ENCODE measurements at places on chromosomes 3 and 15.

DNA sequence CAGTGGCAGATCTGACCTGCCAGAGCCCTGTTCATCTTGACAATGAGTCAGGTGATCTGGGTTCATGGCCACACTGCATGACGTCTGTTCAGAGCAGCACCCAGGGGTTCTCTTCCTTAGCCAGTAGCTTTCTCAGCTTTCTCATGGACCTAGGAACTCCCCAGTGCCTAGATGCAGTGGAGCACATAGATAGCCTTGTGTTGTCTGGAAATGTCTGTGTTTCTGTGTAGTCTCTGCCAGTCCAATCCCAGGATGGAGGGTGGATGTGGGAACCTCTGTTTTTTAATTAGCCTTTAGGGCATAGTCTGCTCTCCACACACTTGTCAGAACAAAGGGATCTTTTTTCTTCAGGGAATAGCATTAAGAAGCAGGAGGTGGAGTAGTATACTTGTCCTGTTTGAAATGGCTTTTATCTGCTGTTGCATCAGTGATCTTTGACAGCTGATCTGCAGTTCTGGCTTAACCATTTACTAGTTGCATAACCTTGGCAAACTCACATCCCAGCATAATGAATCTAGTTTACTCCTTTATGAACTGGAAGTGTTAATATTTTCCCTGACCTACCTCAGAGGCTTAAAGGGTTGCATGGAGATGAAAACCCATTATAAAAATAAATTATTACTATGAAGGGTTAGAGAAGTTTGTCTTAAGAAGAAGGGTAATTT is 16.1 kb upstream of the CACNA1D start:
- no peak for DNase-seq

DNA sequence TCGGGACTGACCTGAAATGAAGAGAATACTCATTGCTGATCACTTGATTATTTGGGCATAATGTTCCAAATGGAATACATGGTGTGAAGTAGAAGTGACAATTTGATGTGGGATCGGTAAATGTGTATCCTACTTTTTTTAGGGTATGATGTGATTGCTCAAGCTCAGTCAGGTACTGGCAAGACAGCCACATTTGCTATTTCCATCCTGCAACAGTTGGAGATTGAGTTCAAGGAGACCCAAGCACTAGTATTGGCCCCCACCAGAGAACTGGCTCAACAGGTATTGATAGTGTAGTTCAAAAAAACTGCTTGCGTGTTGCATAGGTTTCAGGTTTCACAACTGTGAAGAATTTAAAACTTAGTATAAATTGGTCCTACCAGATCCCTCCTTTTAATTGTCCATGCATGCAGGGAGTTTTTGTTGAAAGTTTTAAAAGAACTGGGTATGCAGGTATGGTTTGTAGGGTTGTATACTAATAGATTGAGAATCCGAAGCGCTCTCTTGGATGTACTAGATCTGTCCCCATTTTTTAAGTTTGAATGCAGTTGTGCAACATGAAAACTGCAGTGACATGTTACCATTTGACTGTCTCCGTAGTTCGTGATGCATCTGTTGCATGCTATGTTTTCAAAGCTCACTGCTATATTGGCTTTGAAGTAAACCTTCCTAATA is 1.6 kb downstream of the EIF4A2 start:
- no peak for DNase-seq

DNA sequence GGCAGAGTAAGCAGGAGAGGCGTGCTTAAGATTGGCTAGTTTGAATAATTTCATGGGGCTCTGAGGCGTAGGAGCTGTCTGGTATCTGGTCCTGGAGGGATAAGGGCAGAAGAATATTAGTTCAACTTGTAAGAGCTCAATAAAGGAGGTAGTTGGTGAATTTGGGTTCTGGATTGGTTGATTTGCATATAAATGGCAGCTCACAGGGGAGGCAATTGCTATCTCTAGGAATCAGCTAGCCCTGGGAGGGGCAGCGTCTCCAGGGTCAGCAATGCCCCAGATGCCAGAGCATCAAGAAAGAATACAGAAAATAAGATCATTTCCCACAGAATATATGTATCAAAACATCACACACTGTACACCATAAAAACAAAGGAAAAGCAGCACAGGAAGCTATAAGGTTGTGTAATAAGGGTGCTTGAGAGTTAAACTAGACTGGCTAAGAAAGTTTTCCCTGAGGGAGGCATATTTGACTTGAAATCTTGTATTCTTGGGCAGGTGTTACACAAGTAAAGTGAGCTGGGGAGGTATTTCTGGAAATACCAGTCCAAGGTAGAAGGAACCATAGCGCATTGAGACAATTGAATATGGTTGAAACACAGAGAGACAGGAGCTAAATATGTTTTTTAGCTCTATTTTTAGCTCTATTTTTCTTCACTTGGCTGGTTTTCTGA is 6.1 kb downstream of the MOBP start:
- no peak for DNase-seq

- no peak for DNase-seq
Measured at GRCh38 chr15:69325456-69325971, 26.8 kb downstream of the PAQR5 start.

DNA sequence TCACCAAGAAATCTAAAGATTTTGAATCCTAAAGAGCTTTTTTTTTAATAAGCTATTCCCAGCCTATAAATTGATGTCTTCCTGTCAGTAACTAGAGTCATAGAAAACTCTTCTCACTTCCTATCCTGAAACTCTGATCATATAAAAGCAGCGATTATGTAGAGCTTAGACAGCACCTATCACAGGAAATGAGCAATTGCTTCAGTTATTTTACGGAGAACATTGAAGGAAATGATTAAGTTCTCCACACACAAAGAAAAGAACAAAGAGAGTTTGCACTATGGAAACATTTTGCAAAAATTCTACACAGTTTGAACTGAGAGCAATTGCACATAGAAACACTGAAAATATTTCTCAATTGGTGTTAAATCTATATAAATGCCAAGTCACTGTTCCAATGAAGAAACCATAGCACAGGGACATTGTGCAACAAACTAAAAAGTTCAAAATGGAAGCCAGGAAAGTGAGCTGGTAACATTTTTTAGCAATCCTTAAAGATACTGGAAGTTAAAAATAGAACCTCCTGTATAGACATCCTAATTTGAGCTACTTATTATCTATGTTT is 291.5 kb upstream of the ARHGEF26 start:
- no peak for DNase-seq

- DNase-seq: peak; percentile 7
Measured at GRCh38 chr3:3110299-3110630, at the start of gene IL5RA. Gene IL5RA, minus strand, starts transcription at chr3:3110374. Its CDS starts 5,390 bp downstream, at chr3:3104984.

- DNase-seq: no peak
Measured at GRCh38 chr3:158810823-158811724, 9.2 kb downstream of the MFSD1 start.

- DNase-seq: no peak
Measured at GRCh38 chr3:123546133-123546755, 38.6 kb downstream of the HACD2 start.

DNA sequence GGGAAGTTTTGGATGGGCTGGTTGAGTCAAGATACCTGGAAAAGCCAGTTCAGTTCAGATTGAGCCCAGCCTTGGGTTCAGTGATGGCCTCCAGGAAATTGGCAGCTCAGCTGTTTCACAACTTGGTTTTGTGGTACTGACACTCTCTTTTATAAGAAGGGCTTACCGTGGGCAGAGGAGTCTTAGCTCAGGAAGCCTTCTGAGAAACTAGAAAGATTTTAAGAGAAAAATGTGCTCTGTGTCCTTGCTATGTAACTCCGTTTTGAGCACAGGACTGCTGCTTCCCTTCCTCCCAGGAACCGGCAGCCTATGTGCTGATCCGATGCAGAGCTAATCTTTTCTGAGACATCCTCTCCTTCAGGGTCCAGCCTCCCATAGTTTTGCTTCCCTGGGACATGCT is 46.6 kb upstream of the RASGRP1 start:
- no peak for DNase-seq

DNA sequence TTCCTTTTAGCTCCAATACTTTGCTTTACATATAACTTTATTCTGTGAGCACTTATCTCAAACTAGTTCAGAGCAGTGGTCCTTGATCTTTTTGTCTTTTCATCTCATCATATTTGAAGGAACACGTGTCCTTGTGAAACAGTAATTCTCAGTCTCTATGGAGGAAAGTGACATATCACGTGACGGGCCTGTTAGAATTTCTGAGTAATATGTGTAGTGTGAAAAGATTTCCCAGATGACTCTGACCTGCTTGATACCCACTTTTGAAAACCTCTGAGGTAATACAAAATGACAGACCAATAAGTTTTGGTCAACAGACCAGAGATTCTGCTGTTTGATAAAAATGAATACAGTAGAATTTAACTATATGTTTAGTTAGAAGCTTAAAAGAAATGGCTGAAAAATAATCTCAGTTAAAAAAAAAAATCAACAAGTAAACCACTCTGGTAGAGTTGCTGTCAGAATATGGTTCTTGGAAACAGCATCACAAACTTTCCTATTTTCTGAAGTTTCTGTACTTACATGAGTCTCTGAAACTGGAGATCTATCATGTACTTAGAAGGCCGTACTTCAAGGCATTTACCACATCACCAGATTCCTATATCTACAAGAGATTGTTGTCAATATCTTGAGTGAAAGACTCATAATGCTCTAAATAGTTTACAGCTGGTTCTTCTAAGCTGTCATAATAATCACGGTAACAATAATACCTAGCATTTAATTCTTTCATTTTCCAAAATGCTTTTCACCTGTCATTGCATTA is 590.2 kb upstream of the TBL1XR1 start:
- no peak for DNase-seq

GRCh38 chr3:26307787-26308186 is 314.8 kb upstream of the LRRC3B start:
- no peak for DNase-seq

DNA sequence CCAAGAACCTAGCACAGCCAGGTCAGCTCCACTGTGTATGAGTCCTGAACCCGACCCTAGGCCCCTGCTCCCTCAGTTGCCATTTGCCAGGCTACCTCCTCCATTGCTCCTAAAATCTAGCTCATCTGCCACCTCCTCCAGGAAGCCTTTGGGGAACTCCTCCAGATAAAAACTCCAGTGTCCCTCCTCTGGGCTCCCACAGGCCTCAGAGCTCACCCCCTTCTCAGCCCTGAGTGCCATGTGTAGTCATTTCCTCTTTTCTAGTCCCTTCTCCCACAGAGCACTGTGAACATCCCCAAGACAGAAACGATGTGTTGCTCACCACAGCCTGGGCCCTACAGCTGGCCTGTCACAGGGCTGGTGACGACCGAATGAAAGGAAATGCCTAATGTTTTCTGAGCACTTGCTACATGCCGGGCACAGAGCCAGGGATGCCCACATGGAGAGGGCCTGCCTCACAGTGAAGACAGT is 61.0 kb downstream of the IQSEC1 start:
- no peak for DNase-seq

GRCh38 chr15:48242015-48242414 is 35.9 kb downstream of the SLC12A1 start:
- no peak for DNase-seq

- no peak for DNase-seq
Measured at GRCh38 chr15:92681141-92681631, 25.6 kb upstream of the FAM174B start.

GRCh38 chr15:52158084-52158765 is 33.0 kb downstream of the GNB5 start:
- no peak for DNase-seq

DNA sequence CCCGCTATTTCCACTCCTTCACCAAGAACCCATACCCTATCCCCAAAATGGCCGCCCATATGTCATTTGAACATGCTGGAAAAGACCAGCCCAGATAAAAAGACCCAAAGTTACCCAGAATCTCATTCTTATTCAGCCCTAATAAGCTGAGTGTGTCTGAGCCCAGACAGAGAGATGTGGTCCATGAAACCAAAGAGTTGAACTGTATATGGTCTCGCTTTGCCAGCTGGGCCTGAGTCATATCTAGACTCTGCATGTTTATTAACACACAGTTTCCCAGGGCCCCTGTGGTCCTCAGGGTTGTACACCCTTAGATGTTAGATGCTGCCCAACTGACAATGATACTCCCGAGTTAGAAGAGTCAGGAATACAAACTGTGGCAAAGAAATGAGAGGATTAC is 201.9 kb upstream of the STRIT1 start:
- no peak for DNase-seq
